ENCODE measurements at places on chromosomes 16 and 17.

- no peak for DNase-seq
These were observed at the start of gene SDK2 for GRCh38 chr17:73644145-73645049. Gene SDK2, minus strand, starts transcription at chr17:73644445. Its CDS starts 357 bp downstream, at chr17:73644088.

GRCh38 chr16:67474551-67475455 is 6.2 kb downstream of the ATP6V0D1 start:
- no peak for DNase-seq

- DNase-seq: no peak
These were observed 100.0 kb upstream of the MED13 start for GRCh38 chr17:62164747-62165722.

DNA sequence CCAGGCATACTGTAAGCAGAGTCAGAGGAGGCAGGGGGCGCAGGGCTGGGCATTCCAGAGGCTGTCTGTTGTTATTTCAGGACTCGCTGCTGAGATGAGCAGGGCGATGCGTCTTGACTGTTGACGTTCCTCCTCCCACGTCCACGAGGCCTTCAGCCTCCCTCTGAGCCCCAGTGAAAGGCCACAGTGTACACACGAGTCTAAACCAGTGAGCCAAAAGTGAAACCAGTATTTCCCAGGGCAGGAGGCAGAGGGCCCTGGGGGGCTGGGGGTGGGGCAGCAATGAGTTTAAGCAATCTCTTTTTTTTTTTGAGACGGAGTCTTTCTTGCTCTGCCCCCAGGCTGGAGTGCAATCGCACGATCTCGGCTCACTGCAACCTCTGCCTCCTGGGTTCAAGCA is 21.5 kb downstream of the SMTNL2 start:
- no peak for DNase-seq

GRCh38 chr17:49920030-49920769 is 48.8 kb upstream of the DLX4 start:
- no peak for DNase-seq

DNA sequence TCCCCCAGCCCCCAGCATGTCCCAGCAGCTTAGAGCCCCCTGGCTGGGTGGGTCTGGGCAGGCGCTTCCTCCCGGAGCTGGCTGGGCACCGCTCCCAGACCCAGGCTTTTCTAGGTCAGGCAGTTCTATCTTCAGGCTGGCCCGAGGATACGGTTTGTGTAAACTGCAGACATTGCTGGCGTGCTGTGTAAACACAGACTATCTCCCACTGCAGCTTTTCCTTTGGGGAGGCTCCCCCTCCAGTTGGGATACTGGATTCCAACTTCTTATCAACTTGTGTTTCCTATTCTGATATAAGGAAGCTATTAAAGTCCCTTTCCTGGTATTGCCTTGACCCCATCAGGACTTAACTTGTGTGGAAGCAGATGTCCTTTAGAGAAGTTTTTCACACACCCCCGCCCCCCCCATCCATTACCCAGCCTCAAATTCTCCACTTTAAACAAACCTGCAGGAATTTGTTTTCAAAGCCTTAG is 18.3 kb upstream of the GNA13 start:
- DNase-seq: no peak

DNA sequence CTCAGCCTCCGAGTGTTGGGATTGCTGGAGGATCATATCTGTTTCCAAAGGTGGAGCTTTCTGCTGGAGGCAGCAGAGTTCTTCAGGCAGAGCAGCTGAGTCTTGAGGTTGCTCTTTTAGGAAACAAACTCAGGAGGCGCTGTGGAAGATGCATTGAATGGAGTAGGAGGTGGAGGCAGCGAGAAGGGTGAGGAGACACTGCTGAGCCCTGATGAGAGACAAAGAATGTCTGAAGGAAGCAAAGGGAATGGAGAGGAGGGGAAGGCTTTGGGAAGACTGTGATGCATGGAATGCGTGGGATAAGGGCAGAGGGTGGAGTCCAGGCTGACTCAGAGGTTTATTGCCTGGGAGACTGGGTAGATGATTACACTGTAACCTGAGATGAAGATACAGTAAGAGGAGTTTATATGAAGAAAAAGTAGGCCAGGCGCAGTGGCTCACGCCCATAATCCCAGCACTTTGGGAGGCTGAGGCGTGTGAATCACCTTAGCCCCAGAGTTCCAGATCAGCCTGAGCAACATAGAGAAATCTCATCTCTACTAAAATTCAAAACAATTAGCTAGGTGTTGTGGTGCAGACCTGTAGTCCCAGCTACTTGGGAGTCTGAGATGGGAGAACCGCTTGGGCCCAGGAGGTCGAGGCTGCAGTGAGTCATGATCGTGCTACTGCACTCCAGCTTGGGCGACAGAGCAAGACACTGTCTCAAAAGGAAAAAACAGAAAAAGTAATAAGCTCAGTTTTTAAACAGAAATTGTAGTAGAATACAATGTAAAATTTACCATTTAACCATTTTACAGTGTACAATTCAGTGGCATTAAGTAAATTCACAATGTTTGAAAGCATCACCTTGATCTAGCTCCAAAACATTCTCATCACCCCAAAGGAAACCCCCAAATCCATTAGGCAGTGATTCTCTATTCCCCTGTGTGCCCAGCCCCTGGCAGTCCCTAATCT is 17.8 kb upstream of the TMEM219 start:
- DNase-seq: no peak

All from central memory CD8-positive, alpha-beta T cell (primary cell).